Right ventricle myocardium inferior (tissue), 1 donor: ENCODE measurements at places on chromosomes 4 and X.

- no peak for DNase-seq
These were observed 12.2 kb downstream of the CLNK start for GRCh38 chr4:10672379-10672778.

- no peak for DNase-seq
These were observed 53.7 kb downstream of the MSX1 start for GRCh38 chr4:4913147-4913561.

- no peak for DNase-seq
These were observed 66.6 kb downstream of the BLTP1 start for GRCh38 chr4:122218762-122219161.

GRCh38 chr4:5900844-5901243 is 8.0 kb upstream of the CRMP1 start:
- no peak for DNase-seq

GRCh38 chr4:175691791-175692190 is 120.3 kb downstream of the GPM6A start:
- no peak for DNase-seq

GRCh38 chrX:31713120-31713519 is 641.3 kb upstream of the FTHL17 start:
- no peak for DNase-seq

DNA sequence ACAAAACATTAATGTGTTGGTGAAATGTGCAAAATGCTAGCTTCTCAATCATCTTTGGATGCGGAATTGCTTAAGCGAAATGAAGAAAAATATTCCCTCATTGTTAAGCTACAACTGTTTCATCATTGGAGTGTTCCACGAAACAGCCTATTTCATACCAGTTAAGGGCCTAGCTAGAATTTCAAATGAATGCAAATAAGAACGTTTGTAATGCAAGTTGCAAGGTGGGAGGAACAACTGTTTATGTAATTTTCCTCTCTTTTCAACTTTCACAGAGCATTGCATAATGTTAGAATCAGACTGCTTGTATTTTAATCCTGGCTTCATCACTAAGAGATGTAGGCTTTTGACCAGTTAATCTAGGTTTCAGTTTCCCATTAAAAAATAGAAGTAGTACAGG is 480.1 kb downstream of the IL1RAPL1 start:
- no peak for DNase-seq

DNA sequence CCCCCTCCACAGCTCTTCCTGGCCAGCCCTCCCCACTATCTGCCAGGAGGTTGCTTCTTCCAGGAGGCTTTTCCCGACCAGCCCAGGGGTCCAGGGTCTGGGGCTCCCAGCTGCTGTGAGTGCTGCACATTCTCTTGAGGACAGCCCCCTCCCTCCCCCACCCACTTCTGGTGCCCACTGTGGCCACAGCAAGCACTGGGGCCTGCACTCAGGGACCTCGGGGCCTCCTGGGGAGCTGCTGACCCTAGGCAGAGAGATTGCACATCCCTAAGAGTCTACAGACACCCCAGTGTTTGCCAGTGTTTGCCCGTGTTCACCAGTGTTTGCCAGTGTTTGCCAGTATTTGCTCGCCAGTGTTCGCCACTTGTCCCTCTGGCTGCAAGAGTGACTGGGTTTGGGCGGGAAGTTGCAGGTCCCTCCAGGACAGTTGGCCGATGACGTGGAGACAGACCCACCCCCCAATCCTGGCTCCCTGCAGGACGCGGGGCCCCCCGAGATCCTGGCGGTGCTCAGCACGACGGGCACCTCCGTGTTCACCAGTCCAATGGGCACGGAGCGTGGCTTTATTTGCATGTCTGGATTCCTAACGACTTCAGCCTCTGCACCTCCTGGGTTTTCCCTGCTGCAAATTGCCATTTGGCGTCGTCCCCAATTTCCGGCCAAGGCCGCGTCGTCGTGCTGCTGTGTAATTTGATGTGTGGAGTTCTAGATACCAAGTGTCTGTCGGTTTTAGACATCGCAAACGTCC is 87.5 kb upstream of the NKX1-1 start:
- peak; percentile 66 for DNase-seq

DNA sequence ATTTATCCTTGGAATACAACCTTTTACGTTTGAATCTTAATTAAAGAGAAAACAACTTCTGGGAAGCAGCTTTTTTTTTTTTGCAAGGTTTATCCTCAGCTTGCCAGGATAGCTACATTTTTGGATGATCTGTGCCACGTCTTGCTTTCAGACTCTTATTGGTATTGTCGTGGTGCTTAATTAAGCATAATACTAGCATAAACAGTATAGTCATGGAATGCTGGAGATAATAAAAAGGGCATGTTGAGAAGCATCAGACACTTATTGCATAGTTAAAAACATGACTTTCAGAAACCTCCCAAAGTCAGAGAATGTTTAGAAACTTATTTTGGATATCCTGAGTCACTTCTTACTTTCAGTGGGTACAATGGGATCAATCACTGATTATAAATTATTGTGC is 77.0 kb downstream of the PALLD start:
- no peak for DNase-seq

GRCh38 chr4:160350944-160351343 is 1248.1 kb downstream of the RAPGEF2 start:
- no peak for DNase-seq

- DNase-seq = no peak
These were observed 26.9 kb upstream of the BEX4 start for GRCh38 chrX:103187953-103188475.

- no peak for DNase-seq
These were observed 108.9 kb downstream of the NR3C2 start for GRCh38 chr4:148333265-148333664.

DNA sequence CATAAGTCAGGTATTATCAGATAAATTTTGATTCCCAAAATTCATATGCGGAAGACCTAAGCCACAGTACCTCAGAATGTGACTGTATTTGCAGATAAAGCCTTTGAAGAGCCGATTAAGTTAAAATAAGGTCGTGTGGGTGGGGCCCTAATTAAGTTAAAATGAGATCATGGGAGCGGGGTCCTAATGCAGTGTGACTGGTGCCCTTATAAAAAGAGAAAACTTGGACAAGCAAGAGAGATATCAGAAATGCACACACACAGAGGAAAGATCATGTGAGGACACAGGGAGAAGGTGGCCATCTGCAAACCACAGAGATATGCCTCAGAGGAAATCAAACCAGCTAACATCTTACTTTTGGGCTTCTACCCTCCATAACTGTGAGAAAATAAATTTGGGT is 236.1 kb downstream of the FBXO8 start:
- no peak for DNase-seq

DNA sequence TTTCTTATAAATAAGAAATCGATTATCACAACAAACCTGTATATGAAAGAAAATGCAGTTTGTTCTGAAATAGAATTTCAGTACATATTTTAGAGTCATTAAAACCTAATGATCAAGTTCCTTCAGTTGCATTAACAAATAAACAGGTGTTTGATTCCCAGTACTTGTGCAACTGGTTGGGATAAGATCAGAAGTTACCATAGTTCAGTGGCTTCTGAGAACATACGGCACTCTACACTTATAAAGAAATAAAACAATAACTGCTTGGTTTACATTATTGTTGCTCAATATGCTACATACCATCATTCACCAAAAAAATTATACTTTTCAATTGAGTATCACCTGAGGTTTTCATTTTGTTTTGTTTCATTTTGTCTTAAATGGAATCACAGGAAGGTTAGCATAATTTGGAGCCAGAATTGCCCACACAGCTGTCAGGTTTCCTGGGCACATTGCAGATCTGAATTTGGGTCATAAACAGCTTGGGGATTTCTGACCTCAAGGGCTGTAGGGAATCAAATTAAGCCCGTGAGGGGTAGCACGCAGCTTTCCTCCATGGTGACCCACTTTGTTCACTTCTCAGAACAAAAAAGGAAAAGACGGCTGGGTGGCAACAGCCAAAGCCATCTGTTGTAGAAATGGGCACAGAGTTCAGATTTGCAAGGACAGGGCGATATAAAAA is 14.9 kb upstream of the CCNG2 start:
- DNase-seq = no peak

- DNase-seq = no peak
These were observed 16.0 kb upstream of the UVSSA start for GRCh38 chr4:1330761-1331590.

DNA sequence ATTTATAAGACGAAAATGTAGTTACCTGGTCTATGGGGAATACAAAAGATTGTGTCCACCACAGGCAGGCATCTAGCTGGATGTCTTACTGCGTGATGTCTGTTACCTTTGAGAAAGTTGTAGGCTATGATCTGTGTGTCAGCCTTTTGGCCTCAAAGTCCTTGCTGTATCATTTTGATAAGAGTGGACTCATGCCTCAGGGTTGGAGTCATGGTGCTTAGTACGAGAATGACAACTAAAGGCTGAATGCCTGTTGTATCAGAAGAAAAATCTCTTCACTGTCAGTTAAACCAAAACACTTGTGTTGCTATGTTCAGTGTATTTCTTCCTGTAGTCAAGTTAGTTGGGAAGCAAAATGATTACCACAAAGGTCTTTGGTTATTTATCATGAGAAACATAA is 226.2 kb downstream of the ARHGAP10 start:
- DNase-seq = no peak

- no peak for DNase-seq
These were observed 43.8 kb upstream of the HPSE start for GRCh38 chr4:83378419-83378818.

GRCh38 chr4:52979821-52980590 is 117.9 kb downstream of the RASL11B start:
- no peak for DNase-seq

GRCh38 chr4:157667836-157668235 is 447.3 kb downstream of the GRIA2 start:
- DNase-seq = no peak

DNA sequence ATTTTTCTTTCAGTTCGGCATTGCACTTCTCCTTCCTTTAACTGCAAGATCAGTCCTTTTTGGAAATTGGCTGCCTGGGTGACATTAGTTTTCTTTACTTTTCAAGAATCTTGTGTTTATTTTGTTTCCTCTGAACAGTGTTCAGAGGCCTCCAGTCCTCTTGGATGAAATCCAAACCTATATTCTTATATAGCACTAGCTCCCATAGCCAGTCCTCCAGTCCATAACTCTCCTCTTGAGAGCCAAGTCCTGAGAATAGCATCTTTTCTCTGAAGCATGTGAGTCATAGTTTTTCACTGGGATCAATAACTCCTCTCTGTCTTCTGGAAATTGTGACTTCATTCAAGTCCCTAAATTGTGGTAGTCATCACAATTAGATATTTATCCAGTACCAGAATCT is 357.5 kb downstream of the RAPGEF2 start:
- no peak for DNase-seq

GRCh38 chr4:1501754-1502500 is 95.7 kb upstream of the NKX1-1 start:
- DNase-seq = peak; percentile 32

GRCh38 chrX:49845701-49846403 is 16.7 kb downstream of the PAGE4 start:
- DNase-seq = no peak

DNA sequence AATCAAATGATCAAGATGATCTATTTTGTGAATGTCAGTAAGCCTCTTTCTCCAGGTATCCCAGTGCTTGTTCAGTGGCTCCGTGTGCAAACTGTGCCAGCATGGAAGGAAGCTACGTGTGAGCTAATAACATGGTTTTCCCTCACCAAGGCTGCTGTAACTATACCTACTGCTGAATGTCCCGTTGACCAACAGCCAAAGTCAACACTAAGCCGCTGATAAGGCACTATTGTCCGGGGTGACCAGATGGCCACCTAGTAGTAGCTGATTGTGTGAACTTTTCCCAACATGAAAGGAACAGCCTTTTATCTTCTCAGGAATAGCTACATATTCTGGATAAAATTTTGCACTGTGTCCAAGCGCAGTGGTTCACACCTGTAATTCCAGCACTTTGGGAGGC is 58.0 kb upstream of the ABCG2 start:
- no peak for DNase-seq

- no peak for DNase-seq
These were observed 1.4 kb upstream of the VEGFC start for GRCh38 chr4:176794151-176794550.

DNA sequence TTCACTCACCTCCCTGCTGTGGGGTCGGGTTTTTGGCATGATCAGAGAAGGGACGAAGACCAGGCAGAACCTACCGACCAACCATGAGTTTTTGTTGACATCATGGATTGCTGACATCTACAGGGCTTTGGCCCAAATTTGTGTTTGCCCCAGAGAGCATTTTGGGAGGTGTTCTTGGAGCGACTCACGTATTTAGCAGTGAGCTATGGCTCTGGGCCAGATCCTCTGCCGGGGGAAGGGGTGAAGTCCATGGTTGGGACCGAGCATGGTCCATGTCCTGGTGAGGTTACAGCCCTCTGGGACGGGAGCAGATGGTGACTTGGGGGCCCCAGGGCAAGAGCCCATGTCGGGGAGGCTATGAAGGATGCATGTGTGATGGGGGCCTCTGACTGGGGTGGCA is 17.4 kb downstream of the SORCS2 start:
- DNase-seq = no peak

GRCh38 chr4:156992943-156993342 is 21.3 kb upstream of the PDGFC start:
- DNase-seq = no peak

DNA sequence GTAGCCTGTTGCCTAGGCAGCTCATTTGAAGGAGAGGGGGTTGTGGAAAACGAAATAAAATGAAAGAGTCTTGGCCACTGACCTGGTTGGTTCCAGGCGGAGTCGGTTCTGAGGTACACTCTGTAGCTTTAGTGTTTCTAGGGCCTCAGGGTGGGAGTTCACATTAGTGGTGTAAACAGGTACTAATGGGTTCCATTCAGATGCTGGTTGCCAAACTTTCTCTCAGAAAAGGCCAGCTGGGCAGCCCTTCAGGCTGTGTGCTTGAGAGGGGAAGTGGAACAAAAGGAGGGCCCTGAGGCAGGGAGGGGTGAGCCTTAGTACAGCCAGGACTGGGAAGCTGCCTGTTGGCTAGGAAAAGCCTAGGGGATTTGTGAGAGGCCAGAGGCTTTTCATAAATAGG is 24.8 kb downstream of the NHSL2 start:
- no peak for DNase-seq

- DNase-seq = no peak
These were observed 24.1 kb upstream of the PBDC1 start for GRCh38 chrX:76148753-76149152.

- peak; percentile 39 for DNase-seq
These were observed 107.7 kb upstream of the LRPAP1 start for GRCh38 chr4:3639613-3640586.

GRCh38 chr4:55458611-55459010 is 62.9 kb downstream of the TMEM165 start:
- DNase-seq = no peak

- DNase-seq = no peak
These were observed 148.3 kb downstream of the MGST2 start for GRCh38 chr4:139813881-139814280.

- DNase-seq = peak; percentile 98
These were observed at the start of gene RAB33B for GRCh38 chr4:139454111-139455045. Gene RAB33B, plus strand, starts transcription at chr4:139454121. Its CDS starts 75 bp downstream, at chr4:139454196.

- no peak for DNase-seq
These were observed 15.3 kb upstream of the SLC16A2 start for GRCh38 chrX:74405973-74406489.

DNA sequence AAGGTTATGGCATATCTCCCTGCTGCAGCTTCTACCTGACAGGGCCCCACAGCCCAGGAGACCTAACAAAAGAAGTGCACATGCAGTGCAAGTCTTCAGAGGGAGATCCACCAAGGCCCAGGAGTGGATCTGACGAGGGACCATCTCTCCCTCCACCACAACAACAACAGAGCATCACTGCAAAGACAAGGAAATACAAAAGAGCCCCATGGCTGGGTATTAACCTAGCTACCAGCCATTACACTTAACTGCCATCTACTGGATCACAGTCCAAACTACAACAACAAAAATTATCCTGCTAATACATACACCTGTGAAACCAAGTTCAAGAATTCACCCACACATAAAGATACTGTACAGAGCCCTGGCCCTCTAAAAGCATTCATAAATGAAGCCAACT is 280.2 kb upstream of the SLC7A11 start:
- DNase-seq = no peak
